ENCODE measurements at places on chromosomes 2 and 18. TPM values are rescaled to one million over a fixed set of nuclear protein-coding genes. Genes with fewer than 3 reads are reported as not detected.

Gene NAT8
- not detected for total RNA-seq

Gene ADGRF3
- total RNA-seq = not detected

Gene UGT1A6
- total RNA-seq = not detected

Gene UPP2
- not detected for total RNA-seq

Gene PROKR1
- not detected for total RNA-seq

Gene POTEI
- total RNA-seq = not detected

Gene RAB31
- total RNA-seq = 40.4 TPM

Gene CTIF
- 60.8 TPM for total RNA-seq

Gene SLC19A3
- total RNA-seq = 2.2 TPM

Gene TSN
- 38.4 TPM for total RNA-seq

Gene ATP8B1
- total RNA-seq = 19.7 TPM

Gene AFF3
- 0.32 TPM for total RNA-seq

Gene ALK
- total RNA-seq = not detected

Gene CYBRD1
- 165 TPM for total RNA-seq

Gene IL37
- not detected for total RNA-seq

Gene C2orf66
- total RNA-seq = not detected

Gene ERBB4
- total RNA-seq = not detected

Gene CAB39
- 51.4 TPM for total RNA-seq

Gene PXDN
- total RNA-seq = 588 TPM

Gene TRABD2A
- 1.1 TPM for total RNA-seq

Gene PHLPP1
- 3.7 TPM for total RNA-seq

Gene NCKAP5
- not detected for total RNA-seq

Gene LHCGR
- not detected for total RNA-seq

Gene RNF125
- total RNA-seq = 0.16 TPM

Gene SPP2
- total RNA-seq = not detected

Gene GKN2
- not detected for total RNA-seq

Gene CNOT9
- 38.5 TPM for total RNA-seq

Gene ABCG8
- not detected for total RNA-seq

Gene CEBPZ
- 35.0 TPM for total RNA-seq

Gene SULT1C2
- total RNA-seq = not detected

Gene NEDD4L
- 10.5 TPM for total RNA-seq

Gene TNP1
- not detected for total RNA-seq

Gene IL1RN
- not detected for total RNA-seq

Gene GREB1L
- total RNA-seq = 0.36 TPM

Gene AGXT
- total RNA-seq = not detected

Gene MMADHC
- total RNA-seq = 139 TPM

Gene PASK
- 0.54 TPM for total RNA-seq

Gene FKBP7
- total RNA-seq = 37.4 TPM

Gene SFT2D3
- 4.0 TPM for total RNA-seq

Gene SH3RF3
- 8.4 TPM for total RNA-seq

Gene IL36A
- total RNA-seq = not detected

Gene POU3F3
- not detected for total RNA-seq

Gene ALLC
- total RNA-seq = not detected

Gene LGALSL
- total RNA-seq = 15.0 TPM

Gene EML6
- under 0.01 TPM for total RNA-seq

Gene CRYGD
- not detected for total RNA-seq

Gene CCDC121
- 1.6 TPM for total RNA-seq

Gene LPIN1
- 14.3 TPM for total RNA-seq

Gene CNDP1
- total RNA-seq = not detected

Gene CHRNG
- not detected for total RNA-seq

Gene EMX1
- total RNA-seq = not detected

Gene CD8A
- not detected for total RNA-seq

Gene IL18RAP
- total RNA-seq = under 0.01 TPM

Data from cardiac atrium fibroblast (primary cell).